NCI-H1436 treated with DMSO at 0.1 percent for 48 hours (cell line): ENCODE measurements at places on chromosomes 6 and 20.

GRCh38 chr6:134299236-134299635 is 18.7 kb downstream of the SGK1 start:
- DNase-seq: no peak

DNA sequence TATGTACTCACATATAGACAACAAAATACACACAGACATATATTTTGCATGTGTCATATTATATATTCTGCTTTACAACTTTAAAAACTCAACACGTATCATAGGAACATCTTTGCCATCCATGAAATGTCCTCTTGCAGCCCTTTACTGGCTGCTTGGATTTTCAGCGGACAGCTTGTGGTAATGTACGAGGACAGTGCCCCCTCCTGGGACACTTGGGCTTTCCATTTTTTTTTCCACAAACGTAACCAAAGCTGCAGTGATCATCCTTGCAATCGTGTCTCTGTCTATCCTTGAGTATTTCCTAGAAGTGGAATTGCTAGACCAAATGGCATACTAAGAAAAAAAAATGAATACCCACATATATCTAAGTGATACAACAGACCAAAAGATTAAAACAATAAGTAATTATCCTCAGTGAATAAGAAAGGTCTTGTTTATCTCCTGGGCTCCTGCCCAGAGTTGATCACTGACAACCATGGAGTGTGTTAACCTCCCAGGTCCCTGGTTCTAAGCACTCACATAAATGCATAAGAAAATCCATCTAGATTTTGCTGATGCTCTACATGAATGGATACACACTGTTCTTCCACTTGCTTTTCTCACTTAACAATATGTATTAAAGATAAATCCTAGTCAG is 18.1 kb downstream of the BPI start:
- no peak for DNase-seq

GRCh38 chr6:13422681-13423221 is 64.6 kb downstream of the GFOD1 start:
- no peak for DNase-seq

DNA sequence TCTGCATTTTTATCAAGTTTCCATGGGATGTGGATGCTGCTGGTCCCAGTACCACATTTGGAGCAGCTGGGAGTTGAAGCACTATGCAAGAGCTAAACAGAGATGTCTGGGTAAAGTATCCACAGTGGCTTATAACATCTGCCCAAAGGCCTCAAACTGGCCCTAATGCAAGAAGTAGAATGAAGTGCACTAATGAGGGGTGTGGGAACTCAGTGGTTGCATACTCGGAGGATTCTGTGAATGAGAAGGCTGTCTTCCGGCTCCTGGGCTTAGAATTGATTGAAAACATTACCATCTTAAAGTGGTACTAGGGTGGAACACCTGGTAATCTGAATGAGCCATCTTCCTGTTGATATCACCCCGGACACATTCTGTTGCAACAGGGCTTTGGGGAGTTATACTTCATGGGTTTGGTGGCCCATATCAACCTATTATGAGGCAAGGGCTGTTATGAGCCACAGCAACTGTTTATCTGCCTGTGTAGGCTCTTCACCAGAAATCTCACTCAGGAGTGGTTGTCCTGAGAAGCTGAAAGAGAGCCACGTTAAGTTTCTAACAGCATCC is 54.7 kb upstream of the SNRPB2 start:
- no peak for DNase-seq

DNA sequence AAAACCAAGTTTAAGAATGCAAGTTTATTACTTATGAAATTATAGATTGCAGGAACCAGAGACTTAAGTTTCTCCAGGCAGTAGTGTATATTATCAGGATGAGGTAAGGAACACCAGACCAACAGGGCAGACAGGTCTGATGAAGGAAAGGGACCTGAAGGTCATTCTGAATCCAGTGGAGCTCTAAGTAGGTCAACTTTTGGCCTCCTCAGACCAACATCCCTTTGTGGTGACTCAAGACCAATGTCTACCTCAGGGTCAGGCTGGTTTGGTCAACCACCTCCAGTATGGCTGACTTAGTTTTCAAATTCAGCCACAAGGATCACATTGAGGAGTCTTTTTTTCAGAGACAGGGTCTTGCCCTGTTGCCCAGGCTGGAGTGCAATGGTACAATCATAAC is 38.7 kb upstream of the TFAP2A start:
- no peak for DNase-seq
